ENCODE measurements at places on chromosomes 12 and 14. TPM values are rescaled to one million over a fixed set of nuclear protein-coding genes. Genes with fewer than 3 reads are reported as not detected.

The ZCCHC8 gene
- total RNA-seq: 49.4 TPM

The ATP23 gene
- total RNA-seq: 11.4 TPM

The CALM1 gene
- total RNA-seq: 628 TPM

The SERPINA3 gene
- not detected for total RNA-seq

The OVCH1 gene
- total RNA-seq: not detected

The LPAR5 gene
- 3.9 TPM for total RNA-seq

The TRIM9 gene
- 1.7 TPM for total RNA-seq

The NCKAP5L gene
- total RNA-seq: 12.0 TPM

The REM2 gene
- 8.6 TPM for total RNA-seq

The KRR1 gene
- total RNA-seq: 70.6 TPM

The SLC39A2 gene
- total RNA-seq: 0.36 TPM

The FAM234B gene
- 4.3 TPM for total RNA-seq

The SLC2A14 gene
- total RNA-seq: 0.15 TPM
